KG1 (cell line): ENCODE measurements at places on chromosomes 5 and 9.

GRCh38 chr5:171484460-171484899, 65.0 kb downstream of the FGF18 start:
- peak; percentile 29 for DNase-seq

- no peak for DNase-seq
Observed at GRCh38 chr5:115469904-115470516, 74.6 kb downstream of the FEM1C start.

DNA sequence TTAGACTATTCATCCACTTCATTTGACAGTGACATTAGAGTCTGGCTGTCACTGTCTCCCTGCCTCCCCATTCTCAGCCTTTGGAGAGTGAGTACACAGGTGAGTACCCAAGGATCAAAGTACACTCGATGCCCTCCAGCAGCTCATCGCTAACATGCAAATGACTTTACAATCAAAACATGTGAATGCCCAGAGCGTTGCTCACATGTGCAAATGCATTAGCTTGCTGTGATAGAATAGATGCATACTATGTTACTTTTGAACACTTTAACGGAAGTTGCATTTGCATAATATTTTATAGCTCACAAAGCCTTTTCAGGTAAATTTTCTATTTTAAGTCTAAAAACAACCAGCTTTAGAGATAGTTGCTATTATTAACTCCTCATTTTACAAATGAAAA, 107.6 kb downstream of the SYK start:
- no peak for DNase-seq

- no peak for DNase-seq
Observed at GRCh38 chr9:133113949-133114885, 6.8 kb downstream of the RALGDS start.

DNA sequence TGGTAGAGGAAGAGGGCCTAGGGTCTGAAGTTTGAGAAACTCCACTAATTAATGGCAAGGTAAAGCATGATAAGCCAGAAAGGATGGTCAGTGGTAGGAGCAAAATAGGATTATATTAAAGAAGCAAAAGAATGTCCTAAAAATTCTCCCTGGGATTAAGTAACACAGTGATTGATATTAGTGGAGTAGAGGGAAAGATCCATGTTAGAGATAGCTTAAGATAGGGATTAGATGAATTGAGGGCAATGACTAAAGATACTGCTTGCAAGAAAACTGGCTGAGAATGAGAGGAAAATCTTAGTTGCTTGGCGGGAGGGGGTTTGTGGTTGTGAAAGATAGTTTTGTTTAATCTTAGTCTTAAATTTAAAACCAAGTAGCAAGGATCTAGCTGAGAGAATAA, 255.6 kb downstream of the EPB41L4A start:
- no peak for DNase-seq

DNA sequence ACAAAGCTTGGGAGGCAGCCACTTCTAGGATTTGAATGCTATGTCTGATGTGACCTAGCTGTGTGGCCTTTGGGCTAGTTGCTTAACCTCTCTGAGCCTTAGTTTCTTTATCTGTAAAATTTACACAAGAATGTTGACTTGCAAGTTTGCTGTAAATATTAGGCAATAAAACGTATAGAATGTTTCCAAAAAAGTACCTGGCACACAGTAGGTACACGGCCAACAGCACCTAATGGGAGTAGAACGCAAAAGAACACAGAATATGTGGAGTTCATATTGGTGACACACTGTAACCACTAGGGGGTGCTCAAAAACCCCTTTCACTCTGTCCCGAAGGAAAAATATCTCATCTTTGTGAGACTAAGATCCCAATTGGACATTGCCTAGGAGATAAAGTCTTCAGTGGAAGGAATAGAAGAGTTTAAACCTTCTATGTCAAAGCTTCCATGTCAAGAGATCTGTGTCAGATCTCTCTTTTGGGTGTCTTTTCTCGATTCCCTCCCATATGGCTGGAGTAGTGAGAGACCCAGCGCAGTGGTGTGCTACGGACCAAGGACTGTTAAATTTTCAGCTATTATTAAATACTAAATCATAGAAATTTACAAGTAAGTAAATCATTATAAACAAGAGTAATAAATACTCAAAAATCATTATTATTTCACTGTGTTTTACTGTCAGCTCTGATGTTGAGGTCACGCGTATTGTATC, 145.4 kb upstream of the RAD23B start:
- DNase-seq, result no peak

- no peak for DNase-seq
Observed at GRCh38 chr5:14738050-14738449, 73.5 kb downstream of the OTULIN start.

DNA sequence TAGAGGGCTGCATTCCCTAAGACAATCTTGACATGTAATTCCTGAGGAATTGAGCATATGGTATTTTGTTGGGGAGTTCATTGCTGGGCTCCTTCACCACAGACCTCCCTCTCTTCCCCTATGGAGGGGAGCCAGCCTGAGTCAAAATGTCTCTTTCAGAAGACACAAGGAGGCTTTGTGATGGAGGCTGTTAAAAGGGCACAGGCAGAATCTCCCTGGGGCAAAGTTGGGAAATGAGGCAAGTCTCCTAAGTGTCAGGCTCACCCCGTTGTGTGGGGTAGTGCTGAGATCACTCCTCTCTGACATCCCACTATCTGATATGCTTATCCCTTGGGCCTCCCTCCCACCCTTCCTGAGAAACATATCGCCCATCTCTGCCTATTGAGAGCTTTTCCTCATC, 30.6 kb downstream of the GFRA3 start:
- DNase-seq, result no peak

DNA sequence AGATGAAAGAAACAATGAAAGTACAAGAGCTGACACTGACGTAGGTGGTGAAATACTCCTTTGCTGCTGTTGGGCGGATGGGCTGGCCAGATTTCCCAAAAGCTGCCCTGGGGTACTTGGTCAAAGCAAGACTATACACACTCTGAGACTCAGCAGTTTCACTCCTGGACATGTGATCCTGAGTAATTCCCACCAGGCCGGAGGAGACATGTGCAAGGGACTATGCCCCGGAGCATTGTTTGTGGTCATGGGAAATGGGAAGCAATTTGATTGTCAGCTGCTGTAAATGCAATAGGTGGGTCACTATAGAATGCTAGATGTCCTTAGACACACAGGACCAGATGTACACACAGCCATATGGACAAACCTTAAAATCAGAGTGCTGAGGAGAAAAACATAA, 116.1 kb downstream of the DCP2 start:
- no peak for DNase-seq
